ENCODE measurements at places on chromosomes 11 and 22.

DNA sequence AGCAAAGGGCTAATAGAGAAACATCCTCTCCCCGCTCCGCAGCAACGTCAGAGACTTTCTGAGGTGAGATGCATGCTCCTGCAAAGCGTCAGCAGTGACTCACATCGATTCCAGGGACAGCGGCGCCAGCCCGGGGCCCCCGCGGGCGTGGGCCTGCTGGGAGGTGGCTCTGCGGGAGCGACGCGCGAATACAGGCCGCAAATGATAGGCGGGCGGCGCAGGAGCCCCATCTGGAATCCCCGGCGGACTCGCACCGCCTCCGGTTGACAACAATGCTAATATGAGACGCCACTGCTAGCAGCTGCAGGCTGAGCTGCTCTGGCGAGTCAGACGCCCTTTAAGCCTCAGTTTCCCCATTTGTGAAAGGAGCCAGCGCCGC is 557 bp downstream of the RANGAP1 start:
- DNase-seq, result no peak

DNA sequence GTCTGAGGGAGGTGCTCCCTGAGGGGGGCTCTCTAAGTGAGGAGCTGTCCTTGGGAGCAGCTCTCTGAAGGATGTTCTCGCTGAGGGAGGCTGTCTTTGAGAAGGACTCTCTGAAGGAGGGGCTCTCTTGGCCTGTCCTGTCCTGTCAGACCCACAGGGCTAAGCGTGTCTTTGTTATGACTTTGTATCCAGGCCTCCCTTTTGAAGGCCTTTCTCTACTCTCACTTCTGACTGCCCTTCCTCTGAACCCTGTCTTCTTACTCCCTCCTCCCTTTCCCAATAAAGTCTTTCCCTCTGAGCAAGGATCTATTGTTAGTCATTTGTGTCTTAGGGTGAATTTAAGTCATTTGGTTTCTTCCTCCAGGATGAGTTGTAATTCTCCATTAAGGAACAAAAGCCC is 330.1 kb upstream of the PLET1 start:
- DNase-seq, result no peak

- no peak for DNase-seq
Measured at GRCh38 chr11:97856666-97857065, 1164.1 kb upstream of the CNTN5 start.

DNA sequence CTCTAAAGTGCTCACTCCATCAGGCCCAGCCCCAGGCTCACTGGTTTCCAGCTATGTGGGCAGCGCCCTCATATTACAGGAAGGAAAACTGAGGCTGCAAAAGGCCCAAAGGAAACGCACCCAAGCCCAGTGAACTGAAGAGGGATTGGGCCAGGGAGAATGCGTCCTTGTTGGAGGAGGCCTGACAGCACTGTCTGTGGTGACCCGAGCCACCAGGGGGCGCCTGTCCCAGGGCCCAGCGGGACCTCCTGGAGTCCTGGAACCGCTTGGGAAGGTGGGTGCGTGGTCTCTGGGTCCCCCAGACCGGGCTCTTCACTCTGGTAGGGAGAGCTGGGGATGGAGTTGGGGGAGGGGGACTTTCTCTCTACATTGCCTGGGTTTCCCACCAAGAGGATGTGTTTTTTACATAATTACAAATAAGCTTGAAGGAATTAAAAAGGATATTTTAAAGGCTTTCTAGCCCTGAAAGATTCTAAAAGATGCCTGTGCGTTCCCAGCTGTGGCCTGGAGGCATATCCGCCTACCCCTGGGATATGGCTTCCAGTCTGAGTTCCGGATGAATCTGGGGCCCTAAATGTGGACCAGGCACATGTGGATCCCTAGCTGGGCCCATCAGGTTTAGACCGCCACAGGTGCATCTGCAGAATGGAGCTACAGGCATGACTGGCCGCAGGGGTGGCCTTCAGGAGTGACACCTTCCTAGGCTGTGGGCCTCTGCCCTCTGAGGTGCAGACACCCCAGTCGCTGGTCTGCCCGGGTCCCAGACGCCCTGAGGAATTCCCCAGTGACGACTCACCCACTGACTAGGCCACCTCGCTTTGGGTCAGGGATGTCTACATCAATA is 4.2 kb downstream of the SPI1 start:
- peak; percentile 16 for DNase-seq

- no peak for DNase-seq
Measured at GRCh38 chr11:33534575-33534974, 166.1 kb downstream of the C11orf91 start.

- DNase-seq, result no peak
Measured at GRCh38 chr11:46280706-46281105, 3.2 kb downstream of the CREB3L1 start.

DNA sequence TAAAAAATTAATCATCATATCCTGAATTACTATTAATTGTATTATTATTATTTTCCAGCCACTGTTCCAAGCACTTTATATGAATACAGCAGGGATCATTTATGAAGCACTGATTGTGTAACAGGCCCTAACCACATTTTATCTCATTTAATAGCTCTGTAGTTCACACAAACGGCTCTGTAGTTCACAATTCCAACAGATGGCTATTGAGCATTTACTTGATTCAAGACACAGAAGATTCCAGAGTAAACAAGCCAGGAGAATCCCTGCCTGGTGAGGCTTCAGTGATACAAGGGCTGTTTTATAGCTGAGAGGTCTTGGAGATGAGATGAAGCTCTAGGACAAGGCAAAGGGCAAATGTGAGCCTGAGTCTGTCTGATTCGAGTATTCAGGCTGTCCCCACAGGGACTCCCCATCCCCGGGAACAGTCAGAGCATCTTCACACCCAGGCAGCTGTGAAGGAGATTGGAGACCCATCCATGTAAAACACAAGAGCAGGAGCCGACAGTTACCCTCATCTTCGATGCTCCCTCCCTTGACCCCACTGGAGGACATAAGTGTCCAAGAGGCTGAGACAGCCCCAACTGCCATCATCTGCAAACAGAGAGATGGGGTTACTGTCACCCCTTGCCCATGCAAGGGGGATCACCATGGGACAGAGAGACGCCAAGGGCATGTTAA is 222.5 kb downstream of the MN1 start:
- no peak for DNase-seq

GRCh38 chr11:122981388-122982264 is at the start of gene BSX:
TSS of gene BSX (minus strand) at chr11:122981834. CDS start at chr11:122981671, 163 bp downstream.
- DNase-seq, result peak; percentile 17

DNA sequence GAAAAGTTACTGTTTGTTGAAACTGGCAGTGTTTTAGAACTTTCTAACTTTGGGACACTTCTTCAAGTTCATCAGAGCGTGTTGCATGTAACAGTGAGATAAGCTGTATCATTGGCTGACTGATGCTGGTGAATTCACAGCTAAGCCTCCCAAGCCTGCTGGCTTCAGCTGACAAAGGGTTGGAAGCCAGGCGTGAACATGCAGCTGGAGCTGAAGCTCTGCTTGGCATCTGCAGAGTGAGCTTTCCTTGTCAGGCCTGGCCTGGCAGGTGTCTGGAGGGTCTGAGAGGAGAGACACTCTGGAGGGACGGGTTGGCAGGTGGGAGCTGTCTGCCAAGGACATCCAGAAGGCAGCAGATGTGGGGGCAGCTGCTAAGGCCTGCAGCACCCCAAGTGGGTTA is 1.5 kb downstream of the AMPD3 start:
- DNase-seq, result peak; percentile 93

- peak; percentile 63 for DNase-seq
Measured at GRCh38 chr11:133082841-133083488, 449.3 kb downstream of the OPCML start.

- DNase-seq, result no peak
Measured at GRCh38 chr11:113528982-113529381, 53.8 kb upstream of the DRD2 start.

GRCh38 chr11:86787018-86787536 is 13.3 kb upstream of the PRSS23 start:
- no peak for DNase-seq

- peak; percentile 82 for DNase-seq
Measured at GRCh38 chr22:20024225-20024624, 3.3 kb downstream of the TANGO2 start.

DNA sequence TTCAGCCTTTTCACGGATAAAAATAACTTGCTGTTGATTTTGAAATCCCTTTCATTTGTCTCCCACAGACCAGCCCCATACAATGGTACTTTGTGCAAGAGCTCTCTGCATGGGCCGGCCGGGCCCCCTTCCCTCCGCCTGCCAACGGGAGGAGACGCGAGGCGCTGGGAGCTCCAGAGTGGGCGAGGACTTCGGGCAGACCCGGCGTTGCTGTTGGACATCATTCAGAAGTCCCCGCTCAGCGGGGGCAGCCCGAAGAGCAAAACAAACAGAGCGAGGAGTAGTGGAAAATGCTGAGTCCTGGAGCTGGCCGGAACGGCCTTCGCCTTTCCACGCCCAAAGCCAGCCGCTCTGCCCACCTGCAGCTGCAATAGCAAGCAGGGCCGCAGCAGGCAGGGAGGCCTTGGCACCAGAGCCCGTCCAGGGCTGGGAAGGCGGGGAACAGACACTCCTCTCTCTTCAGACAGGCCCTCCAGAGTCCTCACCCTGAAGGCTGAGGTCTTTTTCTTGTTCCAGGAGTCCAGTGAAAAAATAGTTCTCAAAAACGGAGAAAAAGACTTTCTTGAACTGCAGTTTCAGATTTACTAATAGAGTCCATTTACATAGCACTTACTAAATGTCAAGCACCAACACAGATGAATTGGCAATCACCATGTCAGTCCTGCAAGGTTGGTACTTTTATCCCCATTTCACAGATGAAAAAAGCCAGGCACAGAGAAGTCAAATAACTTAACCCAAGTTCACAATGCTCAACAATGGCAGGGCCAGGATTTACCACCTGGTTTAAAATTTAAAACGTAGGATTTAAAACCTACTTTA is 135.5 kb downstream of the ETS1 start:
- DNase-seq, result no peak

DNA sequence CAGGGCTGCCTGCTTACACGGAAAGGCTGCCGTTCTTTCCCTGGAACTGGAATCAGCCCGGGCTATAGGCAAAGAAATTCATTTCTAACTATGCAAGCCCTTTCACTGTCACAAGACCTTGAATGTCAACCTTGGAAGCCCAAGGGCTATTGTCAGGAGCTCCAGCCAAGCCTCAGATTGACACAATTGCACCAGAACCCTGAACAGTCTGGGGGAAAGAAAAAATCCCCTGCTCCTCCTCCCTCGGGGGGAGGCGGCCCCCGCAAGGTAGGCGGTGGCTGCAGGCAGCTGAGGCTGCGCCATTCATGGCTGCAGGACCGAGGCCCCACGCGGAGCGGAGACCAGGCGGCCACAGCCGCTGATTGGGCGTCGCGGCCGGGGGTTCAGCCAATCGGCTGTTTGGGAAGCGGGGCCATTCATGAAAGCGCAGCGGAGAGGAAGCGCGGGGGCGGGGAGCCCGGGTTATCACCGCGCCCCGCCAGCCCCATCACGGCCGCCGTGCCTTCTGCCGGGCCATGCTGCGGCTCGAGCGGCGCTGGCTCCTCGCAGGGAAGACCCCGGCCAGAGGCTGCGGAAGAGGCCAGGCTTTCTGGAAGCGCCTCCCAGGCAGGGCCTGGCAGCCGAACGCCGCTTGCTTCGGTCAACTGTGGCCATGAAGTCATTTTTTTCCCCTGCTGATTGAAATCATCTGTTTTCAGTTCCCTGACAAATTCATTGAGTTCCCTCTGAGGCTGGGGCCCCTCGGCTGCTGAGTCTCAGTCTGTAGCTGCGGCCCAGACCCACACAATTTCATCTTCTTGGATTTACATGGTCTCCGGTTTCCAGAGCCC is 38.1 kb upstream of the LINC01488 start:
- DNase-seq, result peak; percentile 89

DNA sequence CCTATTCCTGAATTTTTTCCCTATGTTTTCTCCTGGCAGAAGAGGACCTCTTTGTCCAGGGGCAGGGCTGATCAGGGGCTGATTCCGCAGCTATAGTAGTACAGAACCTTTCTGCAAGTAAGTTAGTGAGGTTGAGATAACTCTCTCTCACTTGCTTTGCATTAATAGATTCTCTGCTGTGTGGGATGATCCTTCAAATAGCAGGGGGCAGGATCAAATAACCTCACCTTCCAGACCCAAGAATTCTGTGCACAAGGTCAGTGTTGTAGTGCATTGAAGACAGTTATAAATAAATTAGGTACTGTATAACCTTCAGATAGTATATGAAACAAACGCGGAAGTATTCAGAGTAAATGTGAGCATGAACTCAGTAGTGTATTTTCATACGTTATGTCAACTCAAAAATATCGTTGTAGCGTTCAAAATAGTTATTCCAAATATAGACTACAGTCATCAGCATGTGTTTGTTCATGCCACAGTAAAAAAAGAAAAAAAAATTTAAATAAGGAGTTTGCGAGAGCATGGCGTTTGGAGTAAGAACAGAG is 278 bp downstream of the MMP26 start:
- DNase-seq, result no peak

GRCh38 chr11:67022961-67023956 is at the start of gene SYT12:
TSS of gene SYT12 (plus strand) at chr11:67023134. CDS start at chr11:67030145, 7,011 bp downstream.
- peak; percentile 14 for DNase-seq

GRCh38 chr22:43203471-43203981 is 16.6 kb upstream of the TTLL12 start:
- DNase-seq, result no peak

GRCh38 chr22:48237466-48238283 is 1475.2 kb downstream of the TBC1D22A start:
- DNase-seq, result no peak

GRCh38 chr11:40183073-40184064 is 1276.1 kb downstream of the LRRC4C start:
- DNase-seq, result no peak

GRCh38 chr11:69475141-69475865 is 6.2 kb upstream of the LINC01488 start:
- no peak for DNase-seq

DNA sequence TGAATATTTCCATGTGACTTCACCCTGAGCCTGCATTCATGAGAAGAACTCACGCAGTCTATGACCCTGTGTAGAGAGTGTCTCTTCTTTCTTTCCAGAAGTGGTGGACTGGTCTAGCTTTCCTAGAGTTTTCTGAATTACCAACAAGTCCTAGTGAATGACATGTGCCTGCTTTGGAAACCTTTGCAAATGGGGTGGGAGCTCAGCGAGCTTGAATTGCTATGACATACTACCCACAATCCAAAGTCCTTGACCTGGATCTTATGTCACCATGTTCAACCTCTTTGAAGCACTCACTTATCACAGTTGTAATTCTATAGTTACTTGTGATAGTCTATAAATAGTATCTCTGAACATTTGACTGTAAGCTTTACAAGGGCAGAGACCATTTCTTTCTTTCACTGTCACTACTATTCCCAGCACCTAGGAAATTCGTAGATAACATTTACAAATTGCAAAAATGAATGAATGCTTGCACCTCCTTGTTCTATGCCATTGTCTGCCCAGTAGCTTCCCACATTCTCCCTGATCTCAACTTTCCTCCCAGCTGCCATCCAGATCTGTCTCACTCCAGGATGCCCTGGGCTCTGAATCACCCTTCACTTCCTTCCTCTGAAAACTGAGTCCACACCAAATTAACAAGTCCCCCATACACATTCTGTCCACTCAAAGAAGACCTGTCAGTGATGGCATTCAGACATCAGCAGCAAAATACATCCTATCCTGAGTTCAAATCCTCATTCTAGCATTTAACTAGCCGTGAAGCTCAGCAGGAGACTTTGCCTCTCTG is 201.9 kb upstream of the SESN3 start:
- no peak for DNase-seq

GRCh38 chr11:11973866-11974265 is 34.6 kb downstream of the DKK3 start:
- no peak for DNase-seq

All from NCI-H524 (cell line).